T1000 (cell line): ENCODE measurements at places on chromosomes 11 and 22.

- no peak for DNase-seq
Observed at GRCh38 chr11:69095300-69095699, 46.6 kb downstream of the TPCN2 start.

GRCh38 chr11:64592656-64593055, 1.6 kb downstream of the SLC22A12 start:
- no peak for DNase-seq

DNA sequence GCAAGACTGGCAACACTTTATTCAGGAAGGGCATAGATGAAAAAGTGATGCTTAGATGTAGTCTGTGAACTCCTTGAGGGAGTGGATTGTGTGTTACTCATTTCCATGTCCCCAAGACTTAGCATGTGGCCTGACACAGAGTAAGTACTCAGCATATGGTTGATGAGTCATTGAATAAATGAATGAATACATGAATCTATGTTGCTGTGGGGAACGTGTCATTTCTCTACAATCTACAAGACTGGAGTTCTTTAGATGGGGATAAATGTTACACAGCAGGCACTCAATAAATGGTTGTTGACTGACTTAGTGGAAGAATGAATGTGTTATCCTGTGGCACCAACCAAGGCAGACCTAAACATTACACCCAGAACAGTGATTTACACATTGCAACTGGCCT, 17.9 kb downstream of the BPIFC start:
- no peak for DNase-seq

DNA sequence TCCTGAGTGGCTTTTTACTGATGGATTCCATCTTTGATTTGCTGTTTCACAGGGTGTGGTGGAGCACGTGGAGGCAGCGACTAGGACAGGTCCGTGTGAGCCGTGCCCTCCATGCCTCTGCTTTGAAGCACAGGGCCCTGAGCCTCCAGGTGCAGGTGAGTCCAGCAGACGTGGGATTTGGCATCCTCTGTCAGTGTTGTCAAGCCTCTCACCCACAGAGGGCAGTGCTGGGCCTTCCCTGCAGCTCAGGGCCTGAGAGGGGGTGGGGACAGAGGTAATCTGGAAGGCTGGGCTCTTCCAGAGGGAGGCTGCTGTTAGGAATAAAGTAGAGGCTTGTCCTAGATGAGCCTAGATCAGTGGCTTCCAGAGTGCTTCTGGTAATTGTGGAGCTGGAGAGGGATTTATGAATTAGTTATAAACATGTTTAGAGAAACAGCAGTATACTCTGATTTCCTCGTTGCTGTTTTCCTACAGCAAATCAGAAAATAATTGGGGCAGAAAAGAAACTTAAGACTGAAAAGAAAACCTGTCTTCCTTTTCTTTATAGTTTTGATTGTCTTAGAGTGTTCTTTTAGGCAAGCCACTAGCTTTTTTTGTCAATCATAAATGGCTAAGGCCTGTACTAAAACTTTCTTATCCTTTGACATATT, 65.0 kb downstream of the SFI1 start:
- peak; percentile 23 for DNase-seq

DNA sequence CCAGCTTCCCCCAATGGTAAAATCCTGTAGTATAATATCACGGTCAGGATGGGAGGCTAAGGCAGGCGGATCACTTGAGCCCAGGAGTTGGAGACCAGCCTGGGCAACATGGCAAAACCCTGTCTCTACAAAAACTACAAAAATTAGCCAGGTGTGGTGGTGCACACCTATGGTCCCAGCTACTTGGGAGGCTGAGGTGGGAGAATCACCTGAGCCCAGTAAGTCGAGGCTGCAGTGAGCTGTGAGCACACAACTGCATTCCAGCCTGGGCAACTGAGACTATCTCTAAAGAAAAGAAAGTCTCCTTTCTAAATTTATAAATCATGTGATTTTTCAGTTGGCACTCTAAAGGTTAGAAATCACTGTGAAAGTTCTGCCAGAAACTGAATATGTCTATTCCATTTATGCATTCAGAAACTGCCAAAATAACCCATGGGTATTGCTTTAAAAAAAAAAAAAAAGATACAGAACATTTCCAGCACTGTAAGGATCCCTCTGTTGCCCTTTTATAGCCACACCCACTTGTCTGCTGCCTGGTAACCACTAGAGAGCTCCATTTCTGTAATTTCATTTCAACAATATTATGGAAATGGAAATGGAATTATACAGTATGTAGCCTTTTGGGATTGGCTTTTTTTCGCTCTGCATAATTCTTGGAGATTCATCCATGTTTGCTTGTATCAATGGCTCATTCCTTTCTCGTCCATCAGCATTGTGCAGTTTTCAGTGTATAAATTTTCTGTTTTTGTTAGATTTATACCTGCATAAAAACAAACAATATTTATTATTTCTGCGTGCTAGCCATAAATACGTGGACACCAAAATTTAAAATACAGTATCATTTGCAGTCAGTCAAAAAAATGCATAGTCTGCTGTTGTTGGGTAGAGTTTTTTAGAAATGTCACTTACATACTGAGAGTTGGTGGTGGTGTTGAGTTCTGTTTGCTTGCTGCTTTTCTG, 9.4 kb downstream of the CDC45 start:
- no peak for DNase-seq

DNA sequence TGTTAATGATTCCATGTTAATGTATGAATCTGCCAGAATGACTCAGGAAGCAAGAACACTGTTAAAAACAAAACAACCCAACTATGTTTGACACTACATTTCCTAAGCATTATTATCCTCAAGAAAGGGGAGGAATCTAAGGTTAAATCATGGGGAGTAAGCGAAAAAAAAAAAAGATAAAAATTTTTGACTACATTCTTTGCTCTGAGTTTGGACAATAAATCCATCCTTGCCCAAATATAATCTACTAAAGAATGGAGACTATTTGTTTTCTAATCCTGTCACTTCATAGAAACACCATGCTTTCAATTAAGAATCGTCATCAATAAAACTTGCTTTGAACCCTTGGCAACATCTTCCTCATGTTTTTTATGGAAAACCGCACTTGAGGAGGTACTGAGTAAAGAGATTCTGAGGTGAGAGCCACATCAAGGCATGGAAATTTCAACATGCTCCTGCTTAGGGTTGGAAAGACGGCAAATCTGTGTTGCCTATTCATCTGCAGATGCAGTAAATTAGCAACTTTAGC, 9.7 kb downstream of the MAML2 start:
- DNase-seq: no peak

DNA sequence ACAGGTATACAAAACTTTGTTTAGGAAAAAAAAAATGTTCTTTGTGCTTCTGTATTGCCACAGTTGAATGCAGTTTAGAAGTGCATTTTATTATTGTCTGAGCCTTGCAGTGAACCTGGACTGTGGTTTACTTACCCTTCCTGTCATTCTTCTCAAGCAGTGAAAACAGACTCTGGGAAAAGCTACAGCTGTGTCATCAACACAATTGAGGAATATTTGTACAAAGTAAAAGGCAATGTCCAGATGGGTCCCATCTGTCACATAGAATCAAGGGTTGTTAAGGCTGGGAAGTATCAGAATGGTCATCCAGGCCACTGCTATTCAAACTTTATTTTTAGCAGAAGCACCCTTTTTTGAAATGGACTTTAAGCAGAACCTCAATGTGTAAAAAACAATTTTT, 73.3 kb downstream of the TRIM44 start:
- DNase-seq: no peak

- DNase-seq: no peak
Observed at GRCh38 chr11:72236774-72237111, 7.2 kb downstream of the PHOX2A start.

DNA sequence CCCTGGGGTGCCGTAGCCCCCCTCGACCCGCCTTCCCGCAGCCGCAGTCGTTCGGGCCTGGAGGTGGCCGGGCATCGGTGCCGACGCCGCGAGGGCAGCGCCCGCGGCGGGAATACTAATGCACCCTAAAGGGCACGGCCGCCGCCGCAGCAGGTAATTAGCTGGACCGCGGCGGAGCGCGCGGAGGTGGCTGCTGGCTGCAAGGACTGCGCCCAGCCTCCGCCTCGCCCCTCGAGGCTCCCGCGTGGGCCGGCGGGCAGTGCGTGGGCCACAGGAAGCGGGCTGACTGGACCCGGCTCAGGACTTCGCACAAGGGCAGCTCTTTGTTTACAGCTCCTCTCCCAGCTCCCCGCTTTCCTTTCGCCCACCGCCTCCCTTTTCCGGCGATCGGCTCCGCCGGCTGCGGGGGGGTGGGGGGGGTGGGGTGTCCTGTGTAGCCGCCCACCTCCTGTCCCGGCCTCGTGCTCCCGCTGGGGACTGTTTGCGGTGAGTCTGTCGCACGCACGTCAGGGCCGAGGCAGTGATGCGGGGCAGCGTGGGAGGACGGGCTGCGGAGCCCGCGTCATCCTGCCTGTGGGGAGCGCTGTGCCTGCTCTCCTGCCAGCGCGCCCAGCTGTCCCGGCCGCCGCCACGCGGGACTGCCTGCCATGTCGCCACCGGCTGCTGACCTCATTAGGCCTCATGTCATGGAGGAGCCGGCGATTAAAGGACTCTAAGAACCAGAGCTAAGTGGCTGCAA, 53.2 kb downstream of the GRIK4 start:
- DNase-seq: no peak

- DNase-seq: no peak
Observed at GRCh38 chr22:31082606-31083376, 1.7 kb downstream of the SMTN start.

DNA sequence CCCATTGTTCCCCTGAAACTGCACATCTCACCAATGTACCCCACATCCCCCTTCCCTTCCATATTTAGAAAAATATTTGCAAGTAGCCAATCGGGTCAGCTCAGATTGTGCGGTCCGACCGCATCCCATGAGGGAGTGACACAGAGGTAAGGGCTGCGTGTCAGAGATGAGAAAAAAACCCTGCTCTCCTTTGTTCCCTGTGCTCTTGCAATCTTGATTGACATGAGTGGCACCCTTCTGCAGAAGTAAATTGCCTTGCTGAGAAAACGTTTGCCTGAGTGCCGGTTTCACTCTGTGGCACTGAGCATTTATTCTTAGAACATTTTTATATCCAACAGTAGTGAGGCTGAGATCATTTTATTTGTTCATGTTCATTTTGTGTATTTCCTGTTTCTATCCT, 81.6 kb upstream of the CCDC90B start:
- no peak for DNase-seq

DNA sequence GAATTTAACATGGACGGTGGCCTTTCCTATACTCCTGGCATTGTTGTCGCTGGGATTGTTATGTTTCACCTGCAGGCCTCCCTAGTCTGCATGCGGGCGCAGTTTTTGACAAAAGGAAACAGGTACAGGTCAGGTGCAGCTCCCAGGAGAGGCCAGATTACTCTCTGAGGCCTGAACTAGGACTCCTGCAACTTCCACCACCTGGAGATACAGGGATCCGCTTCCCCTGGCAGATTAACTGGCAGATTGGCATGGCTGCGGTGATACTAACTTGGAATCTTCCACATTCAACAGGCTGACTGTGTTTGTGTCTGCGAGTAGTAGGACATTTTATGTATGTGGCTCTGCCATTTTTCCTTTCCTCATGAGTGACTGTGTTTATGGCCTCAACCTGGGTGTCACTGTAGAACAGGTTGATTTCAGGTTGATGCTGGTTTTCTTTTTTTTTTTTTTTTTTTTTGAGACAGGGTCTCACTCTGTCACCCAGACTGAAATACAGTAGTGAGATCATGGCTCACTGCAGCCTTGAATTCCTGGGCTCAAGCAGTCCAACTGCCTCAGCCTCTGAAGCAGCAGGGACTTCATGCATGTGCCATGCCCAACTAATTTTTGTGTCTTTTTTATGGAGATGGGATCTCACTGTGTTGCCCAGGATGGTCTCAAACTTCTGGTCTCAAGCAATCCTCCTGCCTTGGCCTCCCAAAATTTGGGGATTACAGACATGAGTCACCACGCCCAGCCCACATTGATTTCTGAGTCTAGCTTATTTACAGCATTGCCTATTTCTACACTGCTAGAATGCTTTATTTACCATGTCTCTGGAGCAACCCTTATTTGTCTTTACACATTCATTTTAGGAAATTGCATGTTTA, 1.7 kb upstream of the USP28 start:
- DNase-seq: no peak

- no peak for DNase-seq
Observed at GRCh38 chr22:47164514-47165337, 402.3 kb downstream of the TBC1D22A start.

DNA sequence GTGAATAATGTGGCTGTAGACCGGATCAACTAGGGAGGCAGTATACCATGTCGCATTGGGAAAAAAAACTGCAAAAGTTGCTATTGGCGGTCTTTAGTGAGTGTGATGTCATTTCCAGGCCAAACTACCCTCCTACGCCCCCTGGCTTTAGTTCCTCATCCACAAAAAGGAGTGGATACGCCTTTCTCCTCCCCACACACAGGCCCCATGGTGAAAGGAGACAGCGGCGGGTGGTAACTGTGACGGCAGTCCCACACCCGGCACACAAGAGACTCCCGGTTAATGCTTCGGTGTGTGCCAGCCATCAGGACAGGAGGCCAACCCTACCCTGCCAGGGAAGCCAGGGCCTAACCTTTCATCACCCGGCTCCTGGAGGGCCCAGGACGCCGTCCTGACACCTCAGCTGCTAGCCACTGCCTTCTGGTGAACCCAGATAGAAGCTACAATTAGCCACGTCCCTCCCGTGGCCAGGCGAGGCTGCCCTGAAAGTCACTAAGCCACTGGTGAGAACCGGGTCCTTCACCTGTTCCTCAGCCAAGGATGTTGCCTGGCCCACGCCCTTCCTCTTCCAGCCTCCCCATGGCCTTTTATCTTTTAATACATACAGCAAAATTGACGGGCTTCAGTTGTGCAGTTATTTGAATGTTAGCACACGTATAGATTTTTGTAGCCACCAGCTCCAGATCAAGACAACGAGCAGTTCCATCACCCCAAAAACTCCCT, 10.8 kb downstream of the TP53I11 start:
- DNase-seq: no peak

GRCh38 chr11:15490535-15490934, 375.8 kb downstream of the INSC start:
- DNase-seq: no peak

DNA sequence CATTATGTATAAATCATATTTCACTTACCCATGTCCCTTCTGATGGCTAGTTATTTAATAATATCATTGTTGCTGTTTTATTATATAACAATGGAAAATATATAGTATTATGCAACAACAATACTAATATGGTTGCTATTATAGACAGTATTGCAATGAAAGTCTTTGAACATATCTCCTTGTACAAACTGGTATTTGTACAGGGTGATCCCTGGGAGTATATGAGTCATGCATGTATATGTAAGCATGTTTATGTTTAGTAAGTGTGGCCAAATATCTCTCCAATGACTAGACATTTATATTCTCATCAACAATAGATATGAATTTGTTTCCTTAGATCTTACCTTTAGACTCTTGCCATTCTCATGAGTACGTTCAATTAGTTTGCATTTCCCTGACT, 55.9 kb downstream of the KCNC1 start:
- no peak for DNase-seq

DNA sequence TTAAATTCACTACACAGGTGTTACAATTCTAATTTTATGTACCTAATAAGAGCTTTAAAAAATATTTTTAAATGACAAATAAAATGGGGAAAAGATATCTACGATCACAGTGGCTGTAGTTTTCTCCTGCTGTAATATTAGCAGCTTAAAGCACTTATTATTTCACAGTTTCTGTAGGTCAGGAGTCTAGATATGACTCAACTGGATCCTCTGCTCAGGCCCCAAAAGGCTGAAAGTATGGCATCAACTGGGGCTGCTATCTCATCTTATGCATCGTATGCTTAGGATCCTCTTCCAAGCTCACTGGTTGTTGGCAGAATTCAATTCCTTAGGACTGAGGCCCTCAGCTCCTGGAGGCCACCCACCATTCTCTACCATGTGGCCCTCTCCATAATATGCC, 12.8 kb downstream of the FBXO3 start:
- DNase-seq: no peak
